Activated CD4-positive, alpha-beta T cell treated with anti-CD3 and anti-CD28 coated beads, Interleukin-2, amount 10 ng/mL, durations not matched to agents 7 days and 5 days (primary cell): ENCODE measurements at places on chromosomes 16 and 17.

GRCh38 chr17:76506408-76507345, 5.5 kb upstream of the RHBDF2 start:
- peak; percentile 90 for DNase-seq

GRCh38 chr17:72034000-72034399, 86.8 kb upstream of the SOX9 start:
- no peak for DNase-seq

DNA sequence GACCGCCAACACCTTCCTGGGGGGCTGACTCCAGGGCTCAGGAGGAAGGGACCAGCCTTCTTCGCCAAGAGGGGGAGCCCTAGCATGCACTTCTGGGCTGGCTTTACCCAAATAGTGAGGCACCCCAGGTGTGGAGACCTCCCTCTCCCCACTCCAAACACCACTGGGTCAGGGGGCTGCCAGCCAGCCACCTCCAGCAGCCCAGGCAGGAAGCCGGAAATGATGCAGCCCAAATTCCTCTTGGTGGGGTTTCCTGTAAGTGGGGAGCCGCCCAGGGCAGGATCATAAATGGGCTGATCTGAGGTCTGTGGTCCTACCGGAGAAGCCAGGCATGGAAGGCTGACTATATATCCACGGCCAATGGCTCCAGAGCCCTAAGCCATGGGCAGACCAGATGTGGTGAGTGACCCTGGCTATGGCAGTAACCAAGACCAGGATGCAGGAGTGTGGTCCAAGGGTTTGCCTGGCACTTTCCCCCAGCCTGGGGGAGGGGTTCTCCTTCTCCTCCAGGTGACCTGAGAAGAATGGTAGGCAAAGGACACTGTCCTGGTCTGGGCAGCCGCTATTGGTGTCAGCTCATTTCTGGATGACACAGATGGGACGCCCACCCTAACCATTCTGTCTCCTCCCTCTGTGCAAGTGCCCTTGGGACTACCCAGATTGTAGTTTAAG, 4.2 kb downstream of the GIT1 start:
- DNase-seq = peak; percentile 45

- no peak for DNase-seq
Measured at GRCh38 chr17:56108811-56109284, 44.4 kb upstream of the ANKFN1 start.
